SJCRH30 (cell line): ENCODE measurements at places on chromosomes 2 and 18. TPM values are rescaled to one million over a fixed set of nuclear protein-coding genes. Genes with fewer than 3 reads are reported as not detected.

The PLGLB1 gene
- total RNA-seq: 0.81 and 1.0 TPM in 2 replicates

The GALM gene
- total RNA-seq: 19.6 and 22.0 TPM in 2 replicates

The TNFAIP6 gene
- 0.08 and 0.18 TPM in 2 replicates for total RNA-seq

The TUBB8B gene
- total RNA-seq: not detected in 2 replicates

The EGR4 gene
- total RNA-seq: not detected in 2 replicates

The MAP3K19 gene
- total RNA-seq: not detected in 2 replicates

The MAL gene
- not detected in 2 replicates for total RNA-seq

The TIGD1 gene
- total RNA-seq: 10.2 and 13.5 TPM in 2 replicates

The ATP6V1C2 gene
- 0.23 and 0.40 TPM in 2 replicates for total RNA-seq

The POTEC gene
- not detected in 2 replicates for total RNA-seq

The AMER3 gene
- total RNA-seq: not detected in 2 replicates

The RAB6C gene
- total RNA-seq: not detected in 2 replicates

The ASB3 gene
- 42.3 and 44.4 TPM in 2 replicates for total RNA-seq

The EHD3 gene
- total RNA-seq: not detected in 2 replicates

The BCL11A gene
- 23.1 and 29.7 TPM in 2 replicates for total RNA-seq

The GPR45 gene
- 0.13 and 0.43 TPM in 2 replicates for total RNA-seq

GRCh38 chr2:1318366-1319009, 94.8 kb upstream of the TPO start:
- DNase-seq: peak; percentile 83

- DNase-seq: no peak
These were observed 2.4 kb downstream of the SP5 start for GRCh38 chr2:170717599-170717963.

- no peak for DNase-seq
These were observed 44.8 kb downstream of the MARCHF4 start for GRCh38 chr2:216327447-216327935.

DNA sequence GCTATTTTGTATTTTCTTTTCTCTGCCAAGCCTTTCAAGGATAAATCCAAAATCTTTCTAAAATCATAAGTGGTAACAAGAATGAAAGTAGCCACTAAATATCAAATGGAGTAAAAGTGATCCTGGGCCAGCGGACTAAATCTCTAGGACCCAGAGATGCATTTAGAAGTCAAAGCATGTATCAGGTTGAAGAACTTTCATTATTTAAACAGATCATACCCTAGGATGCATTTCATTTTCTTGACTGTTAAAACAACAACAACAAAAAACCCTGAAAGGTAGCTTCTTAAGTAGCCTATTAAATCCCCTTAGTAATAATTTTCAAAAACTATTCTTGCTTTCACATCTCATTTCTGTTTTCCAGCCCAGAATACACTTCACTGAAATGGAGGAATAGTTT, 4.8 kb upstream of the POU3F3 start:
- no peak for DNase-seq

- no peak for DNase-seq
These were observed 42.5 kb downstream of the DSC3 start for GRCh38 chr18:30999887-31000628.

GRCh38 chr18:60027397-60027796, 127.6 kb downstream of the PMAIP1 start:
- DNase-seq: no peak

DNA sequence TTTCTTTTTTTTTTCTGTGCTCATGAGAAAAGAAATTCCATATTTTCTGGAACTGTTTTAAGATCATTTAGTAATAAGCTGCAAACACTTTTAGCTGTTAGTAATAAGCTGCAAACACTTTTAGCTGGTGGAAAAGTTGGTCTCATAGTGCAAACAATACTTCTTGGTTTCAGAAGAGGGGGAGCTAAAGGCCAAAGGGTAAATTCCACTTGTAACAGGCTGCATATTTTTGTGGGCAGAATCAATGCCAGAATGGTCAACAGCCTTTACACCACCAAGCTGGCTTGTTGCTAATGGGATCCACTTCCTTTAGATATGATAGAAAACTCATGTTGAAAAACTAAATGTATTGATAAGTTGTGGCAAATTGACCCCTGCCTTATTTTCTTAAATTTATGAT, 356.8 kb downstream of the NR4A2 start:
- DNase-seq: peak; percentile 6

- DNase-seq: no peak
These were observed 101.3 kb upstream of the ETAA1 start for GRCh38 chr2:67295851-67296250.

DNA sequence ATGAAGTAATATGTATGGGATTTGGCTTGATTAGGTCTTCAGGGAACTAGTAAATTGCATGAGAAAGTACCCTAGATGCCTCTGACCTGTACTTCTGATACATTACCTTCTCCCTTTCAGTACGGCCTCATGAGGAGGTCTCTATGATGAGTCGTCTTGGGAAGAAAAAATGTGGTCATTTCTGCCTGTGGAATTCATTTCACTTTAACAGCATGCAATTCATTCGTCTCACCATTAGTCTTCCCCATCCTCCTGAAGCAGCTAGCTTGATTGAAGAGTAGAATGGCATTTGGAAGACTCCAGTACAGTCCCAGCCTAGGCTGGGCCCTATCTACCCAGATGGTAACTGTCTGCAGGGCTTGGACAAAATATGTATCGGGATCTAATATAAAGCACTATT, 52.2 kb downstream of the TMX3 start:
- no peak for DNase-seq

DNA sequence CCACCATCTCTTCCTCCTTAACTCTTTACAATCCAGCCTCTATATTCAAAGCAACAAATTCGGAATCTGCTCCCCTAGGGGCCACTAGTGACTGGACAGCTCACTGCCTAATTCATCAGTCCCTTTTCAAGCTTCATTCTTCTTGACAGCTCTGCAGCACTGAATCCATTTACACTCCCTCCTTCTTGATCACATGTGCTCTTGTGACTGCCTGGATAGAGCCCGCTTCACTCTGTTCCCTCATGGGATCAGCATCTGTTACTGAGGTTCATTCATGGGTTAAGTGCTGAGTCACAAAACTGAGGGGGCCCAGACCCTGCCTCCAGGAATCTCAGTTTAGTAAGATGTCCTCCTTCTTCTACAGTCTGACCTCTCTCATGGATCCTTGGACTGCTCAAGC, 81.5 kb downstream of the CYRIA start:
- no peak for DNase-seq

DNA sequence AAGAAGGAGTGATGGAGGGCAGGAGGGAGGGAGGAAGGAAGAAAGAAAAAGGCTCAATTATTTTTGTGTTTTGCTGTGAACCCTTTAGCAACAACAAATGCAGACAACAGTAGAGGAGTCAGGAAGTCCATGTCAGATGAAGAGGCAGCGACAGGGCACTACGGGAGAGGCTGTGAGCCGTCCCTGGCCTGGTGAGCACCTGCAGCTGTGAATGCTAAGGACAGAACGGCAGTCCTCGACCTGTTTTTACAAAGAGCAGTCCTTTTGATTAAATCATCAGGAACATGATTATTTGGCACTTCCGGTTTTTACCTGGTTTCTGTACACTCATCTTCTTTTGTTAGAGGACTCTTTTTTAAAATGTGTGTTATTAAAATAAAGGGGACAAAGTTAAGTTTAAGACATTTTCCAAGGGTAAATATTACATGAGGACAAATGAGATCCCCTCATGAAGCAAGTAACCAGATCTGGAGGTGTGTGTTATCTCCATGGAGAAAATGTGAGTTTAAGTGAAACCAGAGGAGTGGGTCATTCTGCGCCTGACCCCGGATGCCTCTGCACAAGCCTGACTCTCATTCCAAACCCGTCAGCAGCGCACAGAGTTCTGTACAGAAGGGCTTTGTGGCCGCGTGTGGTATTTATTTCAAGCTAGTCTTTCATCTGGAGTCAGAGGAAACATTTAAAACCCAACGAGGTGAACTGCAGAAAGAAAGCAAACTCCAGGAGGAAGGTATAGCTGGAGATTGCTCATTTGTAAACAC, 492.5 kb downstream of the SOX11 start:
- no peak for DNase-seq

GRCh38 chr2:190910341-190911136, 29.9 kb downstream of the GLS start:
- no peak for DNase-seq

GRCh38 chr2:45153121-45153520, 143.9 kb upstream of the SIX2 start:
- DNase-seq: peak; percentile 79

DNA sequence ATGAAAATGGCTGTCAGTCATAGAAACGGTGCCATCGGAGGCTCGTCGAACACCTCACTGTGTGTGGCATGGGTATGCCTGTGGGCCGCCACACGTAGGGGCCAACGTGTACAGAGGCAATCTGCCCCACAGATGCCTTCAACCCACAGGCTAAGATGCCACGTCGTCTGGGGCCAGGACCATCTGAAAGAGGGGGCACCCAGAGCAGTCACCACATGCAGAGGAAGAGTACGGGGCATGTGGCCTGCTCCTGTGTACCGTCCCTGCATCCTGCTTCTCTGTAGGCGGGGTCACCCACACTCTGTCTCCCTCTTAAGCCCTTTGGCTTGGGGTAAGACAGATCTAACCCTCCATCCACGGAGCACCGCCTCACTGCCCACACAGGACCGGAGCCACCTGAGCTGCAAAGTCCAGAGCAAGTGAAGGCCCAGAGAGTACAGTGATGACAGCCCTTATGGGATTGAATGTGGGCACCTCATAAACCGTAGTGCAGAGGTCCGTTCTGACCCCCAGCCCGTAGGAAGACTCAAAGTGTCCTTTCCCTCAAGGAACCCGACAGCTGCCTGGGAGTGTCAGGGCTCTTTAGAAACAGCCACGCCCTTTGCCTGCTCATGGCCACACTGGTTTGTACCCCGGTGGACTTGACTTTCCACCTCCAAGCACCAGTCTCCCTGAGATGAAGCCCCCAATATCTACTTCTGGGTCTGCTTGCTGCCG, 66.2 kb downstream of the TWIST2 start:
- no peak for DNase-seq

GRCh38 chr2:136628490-136628889, 136.9 kb upstream of the THSD7B start:
- DNase-seq: no peak

- peak; percentile 1 for DNase-seq
These were observed 91.4 kb upstream of the OTOS start for GRCh38 chr2:240231838-240232244.

GRCh38 chr2:48914477-48915089, 159.1 kb upstream of the LHCGR start:
- DNase-seq: no peak

GRCh38 chr2:212154477-212154878, 384.1 kb downstream of the ERBB4 start:
- no peak for DNase-seq

GRCh38 chr2:125652280-125652679, 1003.7 kb upstream of the GYPC start:
- DNase-seq: no peak

GRCh38 chr2:21244161-21244560, 120.4 kb downstream of the TDRD15 start:
- no peak for DNase-seq

GRCh38 chr18:13372531-13372951, 154.0 kb downstream of the LDLRAD4 start:
- no peak for DNase-seq

- DNase-seq: peak; percentile 40
These were observed 784 bp downstream of the WDR33 start for GRCh38 chr2:127810156-127810618.

DNA sequence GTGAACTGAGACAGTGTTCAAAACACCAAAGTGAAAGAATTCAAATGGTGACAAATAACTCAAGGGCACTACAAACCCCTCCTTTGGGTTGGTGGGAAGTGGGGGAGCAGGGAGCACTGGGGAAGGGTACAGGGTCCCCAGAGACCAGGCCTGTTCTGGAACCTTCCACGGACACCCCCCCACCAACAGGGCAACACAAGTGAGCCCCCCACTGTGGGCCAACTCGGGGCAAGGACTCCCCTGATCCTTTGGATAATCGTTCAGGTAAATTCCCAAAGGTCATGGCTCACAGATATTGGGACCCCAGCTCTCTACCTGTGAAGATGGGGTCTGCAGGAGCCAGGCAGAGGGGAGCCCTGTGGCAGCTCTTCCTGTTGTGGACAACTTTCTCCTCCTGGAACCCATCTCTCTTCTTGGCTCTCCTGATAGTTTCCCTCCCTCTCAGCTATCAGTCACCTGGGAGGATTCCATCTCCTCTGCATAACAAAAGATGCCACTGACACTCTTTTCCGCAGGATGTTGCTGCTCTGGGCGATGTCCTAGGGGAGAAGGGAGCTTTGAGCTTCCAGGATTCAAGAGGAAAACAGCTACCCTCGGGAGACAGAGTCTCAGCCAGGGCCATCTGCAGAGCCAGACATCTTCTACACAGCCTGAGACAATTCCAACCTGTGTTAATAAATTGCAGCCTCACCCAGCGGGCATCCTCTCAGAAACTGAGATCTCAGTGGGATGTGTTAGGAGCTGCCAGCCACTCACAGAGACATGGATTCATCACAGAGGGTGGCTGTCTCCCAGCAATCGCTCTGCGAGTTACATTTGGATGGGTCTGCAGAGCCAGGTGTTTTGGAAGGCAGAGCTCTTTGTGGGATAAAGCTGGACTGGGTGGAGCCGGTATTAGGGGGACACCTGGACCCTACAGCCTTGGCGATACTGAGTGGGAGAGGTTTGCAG, 35.4 kb downstream of the MBP start:
- no peak for DNase-seq

- no peak for DNase-seq
These were observed 50.1 kb downstream of the UBR3 start for GRCh38 chr2:169877398-169877797.

- DNase-seq: peak; percentile 87
These were observed at the start of gene COPS9 for GRCh38 chr2:240136013-240136670. TSS of gene COPS9 (minus strand) at chr2:240136305. CDS start at chr2:240136284, 21 bp downstream.

- DNase-seq: no peak
These were observed 319.2 kb upstream of the LRATD1 start for GRCh38 chr2:14313341-14313740.

GRCh38 chr2:72894514-72894913, 7.3 kb downstream of the SPR start:
- DNase-seq: no peak

DNA sequence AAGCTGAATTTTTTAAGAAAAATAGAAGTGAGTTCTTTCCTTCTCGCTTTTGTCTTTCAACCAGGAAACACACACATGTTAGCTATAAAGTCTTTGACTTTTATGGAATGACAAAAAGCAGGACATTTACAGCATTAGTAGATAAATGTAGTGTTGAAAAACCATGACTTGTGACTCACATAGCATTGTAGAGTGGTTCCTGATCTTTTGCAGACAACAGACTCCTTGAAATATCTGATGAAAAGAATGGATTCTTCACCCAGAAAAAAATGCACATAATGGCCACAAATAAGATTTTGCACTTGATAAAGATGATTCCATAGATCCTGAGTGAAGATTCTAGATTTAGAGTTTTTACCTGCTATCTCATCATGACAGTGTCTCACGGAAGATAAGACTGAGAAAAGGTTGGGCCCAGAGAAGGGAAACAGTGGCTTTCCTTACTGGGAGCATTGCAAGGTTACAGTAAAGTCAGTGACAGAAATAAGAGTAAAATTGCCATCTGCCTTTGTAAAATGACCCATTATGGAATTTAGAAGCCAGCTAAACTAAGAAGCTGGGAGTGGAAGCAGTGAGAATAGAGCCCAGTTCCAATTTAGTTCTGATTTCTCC, 14.0 kb downstream of the SMARCAL1 start:
- no peak for DNase-seq
